GDM1 (cell line): ENCODE measurements at places on chromosomes 2 and 18.
A peak's percentile ranks its signal among the peaks of the same experiment; 100 is the strongest.

DNA sequence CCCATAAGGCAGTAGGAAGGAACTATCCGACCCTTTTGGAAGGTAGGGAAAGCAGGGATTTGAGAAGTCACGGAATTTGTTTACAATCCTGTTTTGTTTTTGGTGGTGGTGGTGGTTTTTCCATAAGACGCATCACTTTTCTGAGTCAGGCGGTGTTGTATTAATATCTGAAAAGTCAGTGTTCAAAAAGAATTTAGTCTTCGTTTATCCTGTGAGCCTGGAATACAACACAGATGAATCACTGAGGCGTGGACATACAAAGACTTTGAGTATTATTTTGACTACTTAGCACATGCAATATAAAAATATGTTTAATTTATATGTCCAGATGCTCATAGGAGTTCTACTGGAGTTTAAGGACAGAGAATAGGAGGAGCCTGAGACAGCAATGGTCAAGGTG lies 785 bp downstream of the ZNF892 start:
- DNase-seq, result no peak

GRCh38 chr2:219210886-219211362 lies 4.3 kb downstream of the ZFAND2B start:
- no peak for DNase-seq

DNA sequence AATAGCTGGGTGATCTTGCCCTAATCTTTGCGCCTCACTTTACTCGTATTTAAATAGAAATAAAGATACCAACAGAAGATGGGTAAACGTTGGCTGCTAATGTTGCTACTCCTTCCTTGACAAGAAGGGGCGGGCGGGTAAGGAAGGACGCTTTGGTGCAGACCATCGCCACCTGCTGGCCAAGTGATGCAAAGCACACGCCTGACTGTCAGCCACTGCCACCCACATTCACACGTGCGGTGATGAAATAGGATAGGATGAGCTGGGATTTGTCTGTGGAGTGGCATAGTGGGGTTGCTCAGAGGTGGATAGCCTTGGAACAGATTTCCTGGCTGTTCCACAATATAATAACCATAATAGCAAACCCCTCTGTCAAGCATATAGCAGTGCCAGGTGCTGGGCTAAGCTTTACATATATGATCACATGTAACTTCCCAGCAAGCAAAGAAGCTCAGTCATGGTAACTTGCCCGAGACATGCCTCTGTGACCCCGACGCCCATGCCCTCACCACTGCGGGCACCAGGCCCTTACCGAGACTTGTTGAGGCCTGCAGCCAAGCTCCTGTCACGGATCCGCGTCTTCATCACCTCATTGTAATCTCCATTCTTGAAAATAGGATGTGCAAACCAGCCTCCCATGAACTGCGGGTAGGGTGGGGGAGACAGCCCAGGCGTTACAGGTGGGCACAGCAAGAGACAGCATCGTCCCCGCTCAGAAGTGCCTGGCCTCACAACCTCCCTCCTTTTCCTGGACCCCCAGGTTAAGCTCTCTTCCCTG lies 39.3 kb downstream of the LCT start:
- peak; percentile 54 for DNase-seq

GRCh38 chr2:218567797-218568189 lies 358 bp downstream of the USP37 start:
- no peak for DNase-seq

- DNase-seq, result no peak
Observed at GRCh38 chr2:118498943-118499342, 348.5 kb downstream of the EN1 start.

GRCh38 chr18:48472610-48473009 lies 63.4 kb upstream of the ZBTB7C start:
- DNase-seq, result no peak

GRCh38 chr2:143321994-143322393 lies 192.8 kb downstream of the ARHGAP15 start:
- DNase-seq, result no peak

- no peak for DNase-seq
Observed at GRCh38 chr2:188695953-188696352, 278.2 kb upstream of the COL3A1 start.
